ENCODE measurements at places on chromosomes 12 and 14.

DNA sequence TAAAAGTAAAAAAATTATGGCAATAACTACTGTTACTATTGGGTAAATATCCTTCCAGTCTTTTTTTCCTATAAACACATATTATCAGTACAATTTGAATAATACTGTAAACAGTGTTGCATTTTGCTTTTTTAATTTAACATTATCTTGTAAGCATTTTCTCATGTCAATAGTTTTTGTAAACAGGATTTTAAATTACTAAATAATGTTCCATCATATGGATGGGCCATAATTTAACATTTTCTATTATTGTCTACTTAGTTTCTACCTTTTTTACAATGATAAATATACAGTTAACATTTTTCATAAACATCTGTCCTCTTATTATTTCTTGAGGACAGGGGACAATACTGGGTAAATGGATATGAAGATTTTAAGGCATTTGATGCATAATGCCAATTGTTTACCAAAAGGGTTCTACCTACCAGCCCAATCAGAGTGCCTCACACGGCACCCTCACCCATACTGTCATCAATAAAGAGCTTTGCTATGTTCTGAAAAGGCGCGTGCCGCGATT, 759 bp upstream of the ACVR1B start:
- DNase-seq = no peak

DNA sequence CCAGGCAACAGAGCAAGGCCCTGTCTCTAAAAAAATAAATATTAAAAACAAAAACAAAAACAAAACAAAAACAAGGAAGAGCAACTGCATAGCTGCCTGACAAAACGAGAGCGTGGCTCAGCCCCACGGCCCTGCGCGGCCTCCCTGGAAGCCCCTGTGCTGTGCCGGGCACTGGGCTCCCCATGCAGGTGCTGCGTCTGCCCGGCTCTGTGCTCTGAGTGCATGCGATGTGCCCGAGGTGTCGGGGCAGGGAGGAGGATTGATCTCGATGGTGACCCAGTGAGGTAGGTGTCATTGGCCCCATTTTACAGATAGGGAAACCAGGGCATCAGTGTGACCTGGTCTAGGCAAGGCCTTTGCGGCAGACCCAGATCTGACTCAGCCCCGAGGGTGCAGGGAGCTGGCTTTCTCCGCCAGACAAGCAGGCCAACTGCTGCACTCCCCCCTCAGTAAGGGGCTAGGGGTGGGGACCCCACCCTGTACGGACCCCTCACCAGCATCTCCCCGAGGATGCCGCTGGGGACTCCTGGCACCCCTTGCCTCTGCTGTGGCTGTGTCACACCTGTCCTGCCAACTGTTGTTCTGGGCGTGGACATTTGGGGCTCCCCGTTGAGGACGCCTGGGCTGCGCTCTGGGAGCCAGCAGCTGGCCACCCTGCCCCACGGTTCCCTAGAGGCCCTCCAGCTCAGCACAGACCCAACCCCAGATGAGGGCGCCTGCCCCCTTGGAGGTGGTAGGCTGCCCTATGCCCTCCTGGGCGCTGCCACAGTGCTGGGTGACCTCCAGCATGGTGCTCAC, 15.3 kb downstream of the GPR132 start:
- peak; percentile 7 for DNase-seq

GRCh38 chr12:102763471-102763870, 153.6 kb downstream of the PAH start:
- DNase-seq = no peak

GRCh38 chr12:91222746-91223145, 40.1 kb upstream of the DCN start:
- no peak for DNase-seq

GRCh38 chr12:94204499-94205247, 56.3 kb downstream of the PLXNC1 start:
- DNase-seq = no peak

Data from D721Med (cell line).